ENCODE measurements at places on chromosomes 7 and 10. TPM values are rescaled to one million over a fixed set of nuclear protein-coding genes. Genes with fewer than 3 reads are reported as not detected.

Gene WAC
- 93.2 TPM for total RNA-seq

GRCh38 chr7:133202942-133203341, 49.9 kb upstream of the EXOC4 start:
- H3K27ac ChIP-seq, result no peak overlapping the region
- H3K4me3 ChIP-seq, result no peak overlapping the region
- no peaks in the 10 kb centered on the region for H3K27me3 ChIP-seq
- no peak for DNase-seq
- H3K36me3 ChIP-seq, result no peaks in the 10 kb centered on the region
- no peaks in the 10 kb centered on the region for H3K4me1 ChIP-seq

DNA sequence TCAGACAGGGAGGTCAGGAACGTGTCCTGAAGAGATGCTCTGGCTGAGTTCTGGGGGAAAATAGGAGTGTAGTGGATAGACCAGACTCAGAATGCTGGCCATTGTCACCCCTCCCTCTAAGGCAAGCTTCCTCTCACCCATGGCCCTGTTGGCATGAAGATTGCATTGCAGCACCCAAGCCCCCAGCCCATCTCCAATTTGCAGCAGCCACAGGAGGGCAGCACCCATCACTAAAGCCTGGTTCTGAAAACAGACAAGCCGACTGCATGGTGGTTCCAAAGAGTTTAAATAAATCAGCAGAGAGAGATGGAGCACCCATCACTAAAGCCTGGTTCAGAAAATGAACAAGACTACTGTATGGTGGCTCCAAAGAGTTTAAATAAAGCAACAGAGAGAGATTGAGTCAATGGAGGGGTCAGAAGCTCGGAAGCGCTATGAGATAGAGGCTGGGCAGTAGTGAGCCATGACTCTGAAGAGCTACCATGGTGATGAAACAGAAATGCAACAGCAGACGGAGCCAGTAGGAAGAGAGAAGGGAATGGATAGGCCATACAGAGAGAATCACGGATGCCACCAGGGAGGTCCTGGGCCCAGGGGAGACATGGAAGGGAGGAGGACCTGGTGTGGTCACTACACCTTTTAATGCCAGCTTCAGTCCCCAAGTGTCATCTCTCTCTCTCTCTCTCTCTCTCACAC, 237.9 kb upstream of the MYO3A start:
- no peaks in the 10 kb centered on the region for H3K36me3 ChIP-seq
- no peak overlapping the region for H3K4me3 ChIP-seq
- H3K27me3 ChIP-seq, result peaks cover 21% of the 10 kb centered on the region
- H3K4me1 ChIP-seq, result no peaks in the 10 kb centered on the region
- no peak overlapping the region for H3K27ac ChIP-seq

Gene ECHDC3
- 5.7 TPM for total RNA-seq

DNA sequence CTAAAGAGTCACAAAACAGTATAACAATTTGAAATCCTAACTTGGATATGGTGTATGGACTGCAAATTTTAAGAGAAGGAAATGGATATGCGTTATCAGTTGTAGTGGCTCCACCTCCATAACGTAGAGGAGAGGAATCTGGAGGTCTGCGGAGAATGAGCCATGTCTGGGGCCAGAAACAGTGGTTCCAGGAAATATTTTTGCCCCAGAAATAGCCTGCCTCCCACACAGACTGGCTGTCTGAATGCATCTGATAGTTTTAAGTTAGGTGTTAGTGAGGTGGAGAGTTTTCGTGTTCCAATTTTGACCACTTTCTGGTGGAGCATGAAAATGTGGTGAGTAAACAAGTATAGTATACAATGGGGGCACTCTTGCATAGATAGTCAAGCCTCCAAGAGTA, 1.6 kb downstream of the PHTF2 start:
- peaks cover 40% of the 10 kb centered on the region for H3K4me1 ChIP-seq
- no peaks in the 10 kb centered on the region for H3K27me3 ChIP-seq
- peak overlapping the region; percentile 91 for H3K27ac ChIP-seq

GRCh38 chr7:110017405-110017804, 1073.5 kb upstream of the LRRN3 start:
- no peaks in the 10 kb centered on the region for H3K36me3 ChIP-seq
- no peak for DNase-seq
- H3K4me3 ChIP-seq, result no peak overlapping the region
- H3K4me1 ChIP-seq, result no peaks in the 10 kb centered on the region
- no peaks in the 10 kb centered on the region for H3K27me3 ChIP-seq

- no peak for DNase-seq
- H3K27me3 ChIP-seq, result no peaks in the 10 kb centered on the region
- no peaks in the 10 kb centered on the region for H3K36me3 ChIP-seq
- no peak overlapping the region for H3K27ac ChIP-seq
- no peak overlapping the region for H3K4me3 ChIP-seq
- H3K4me1 ChIP-seq, result peaks cover 10% of the 10 kb centered on the region
Observed at GRCh38 chr10:103750836-103751235, 104.5 kb downstream of the SH3PXD2A start.

Gene SEMA3E
- 5.1 TPM for total RNA-seq

Gene DRGX
- not detected for total RNA-seq

DNA sequence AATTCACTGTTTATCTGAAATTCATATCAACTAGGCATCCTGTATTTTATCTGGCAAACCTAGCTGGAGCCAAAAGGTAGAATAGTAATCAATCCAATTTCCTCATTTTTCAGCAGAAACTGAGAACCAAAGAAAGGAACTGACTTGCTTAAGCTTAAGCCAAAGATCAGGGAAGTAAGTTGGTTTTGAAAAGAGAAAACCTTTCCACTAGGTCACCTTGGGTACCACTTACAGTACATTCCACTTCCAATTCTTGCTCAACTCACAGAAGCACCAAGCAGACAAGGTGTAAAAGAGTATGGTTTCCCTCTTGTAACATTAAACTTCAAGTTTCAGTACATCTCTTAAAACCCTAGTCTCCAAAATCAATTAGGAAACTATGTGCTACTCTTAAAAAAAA, 79.6 kb downstream of the ZFAND4 start:
- peaks cover 25% of the 10 kb centered on the region for H3K4me1 ChIP-seq
- peak overlapping the region; percentile 84 for H3K4me3 ChIP-seq
- peaks cover 3% of the 10 kb centered on the region for H3K36me3 ChIP-seq
- H3K27me3 ChIP-seq, result no peaks in the 10 kb centered on the region

Gene CASP2
- total RNA-seq, result 31.5 TPM

DNA sequence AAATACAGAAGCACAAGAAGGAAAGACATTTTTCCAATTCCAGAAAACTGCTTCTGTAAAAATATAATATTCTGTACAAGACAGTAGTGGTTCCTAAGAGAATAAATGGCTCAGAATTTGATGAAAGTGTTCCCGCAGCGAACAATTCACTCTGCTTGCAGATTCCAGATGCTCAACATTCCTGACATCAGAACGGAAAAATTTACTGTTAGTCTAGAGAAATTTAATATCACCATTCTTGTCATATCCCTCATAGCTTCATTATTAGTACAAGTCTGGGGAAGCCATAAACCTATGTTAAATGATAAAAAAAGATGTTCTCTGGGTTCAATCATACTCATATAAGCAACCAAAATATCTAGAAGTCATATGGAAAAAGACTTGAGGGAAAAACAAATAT, 83.6 kb downstream of the MPP7 start:
- H3K4me1 ChIP-seq, result peaks cover 79% of the 10 kb centered on the region
- peak overlapping the region; percentile 95 for H3K27ac ChIP-seq
- DNase-seq, result no peak

Gene FAM131B
- 4.0 TPM for total RNA-seq

DNA sequence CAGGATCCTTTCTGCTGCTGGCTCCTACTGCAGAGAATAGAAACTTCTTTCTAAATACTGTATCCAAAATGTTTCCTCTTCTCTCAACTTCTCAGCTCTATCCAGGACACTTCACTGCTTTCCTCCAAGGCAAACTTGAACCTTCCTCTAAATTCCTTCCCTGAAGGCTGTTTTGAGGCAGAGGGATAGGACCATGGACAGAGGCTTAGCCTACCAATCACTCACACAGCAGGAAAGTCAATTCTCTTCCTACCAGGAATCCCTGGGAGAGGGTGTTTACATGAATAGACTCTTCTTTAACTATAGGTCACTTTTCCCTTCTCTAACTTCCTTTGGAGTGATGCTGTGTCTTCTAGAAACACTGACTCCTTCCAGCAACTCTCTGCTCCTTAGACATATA, 115.6 kb upstream of the MKLN1 start:
- no peaks in the 10 kb centered on the region for H3K36me3 ChIP-seq
- DNase-seq, result no peak
- H3K4me1 ChIP-seq, result no peaks in the 10 kb centered on the region
- H3K4me3 ChIP-seq, result no peak overlapping the region
- peaks cover 12% of the 10 kb centered on the region for H3K27me3 ChIP-seq
- H3K27ac ChIP-seq, result no peak overlapping the region

GRCh38 chr10:96074776-96075175, 31.4 kb downstream of the CCNJ start:
- H3K4me1 ChIP-seq, result peaks cover 8% of the 10 kb centered on the region
- no peak overlapping the region for H3K27ac ChIP-seq

GRCh38 chr7:92836489-92836999, at the start of gene CDK6:
Gene CDK6 (minus strand): TSS chr7:92836573. CDS start chr7:92833323, 3,250 bp downstream.
- no peaks in the 10 kb centered on the region for H3K27me3 ChIP-seq
- H3K36me3 ChIP-seq, result peaks cover 15% of the 10 kb centered on the region
- peak within 1 kb of the TSS; percentile 92 for H3K27ac ChIP-seq
- peak; percentile 91 for DNase-seq
- peak within 1 kb of the TSS; percentile 92 for H3K4me3 ChIP-seq
- H3K4me1 ChIP-seq, result peaks cover 39% of the 10 kb centered on the region

Gene TUBAL3
- not detected for total RNA-seq

Gene GRID2IP
- 0.15 TPM for total RNA-seq

- no peak overlapping the region for H3K27ac ChIP-seq
- H3K36me3 ChIP-seq, result no peaks in the 10 kb centered on the region
- no peaks in the 10 kb centered on the region for H3K4me1 ChIP-seq
- no peak for DNase-seq
- no peaks in the 10 kb centered on the region for H3K27me3 ChIP-seq
Observed at GRCh38 chr7:44251881-44252280, 51.1 kb downstream of the YKT6 start.

Gene WNT8B
- total RNA-seq, result not detected

Gene NPC1L1
- not detected for total RNA-seq

- H3K27me3 ChIP-seq, result no peaks in the 10 kb centered on the region
- H3K36me3 ChIP-seq, result no peaks in the 10 kb centered on the region
- no peaks in the 10 kb centered on the region for H3K4me1 ChIP-seq
- no peak for DNase-seq
- H3K4me3 ChIP-seq, result no peak overlapping the region
Observed at GRCh38 chr7:103710247-103710646, 264.2 kb upstream of the SLC26A5 start.

DNA sequence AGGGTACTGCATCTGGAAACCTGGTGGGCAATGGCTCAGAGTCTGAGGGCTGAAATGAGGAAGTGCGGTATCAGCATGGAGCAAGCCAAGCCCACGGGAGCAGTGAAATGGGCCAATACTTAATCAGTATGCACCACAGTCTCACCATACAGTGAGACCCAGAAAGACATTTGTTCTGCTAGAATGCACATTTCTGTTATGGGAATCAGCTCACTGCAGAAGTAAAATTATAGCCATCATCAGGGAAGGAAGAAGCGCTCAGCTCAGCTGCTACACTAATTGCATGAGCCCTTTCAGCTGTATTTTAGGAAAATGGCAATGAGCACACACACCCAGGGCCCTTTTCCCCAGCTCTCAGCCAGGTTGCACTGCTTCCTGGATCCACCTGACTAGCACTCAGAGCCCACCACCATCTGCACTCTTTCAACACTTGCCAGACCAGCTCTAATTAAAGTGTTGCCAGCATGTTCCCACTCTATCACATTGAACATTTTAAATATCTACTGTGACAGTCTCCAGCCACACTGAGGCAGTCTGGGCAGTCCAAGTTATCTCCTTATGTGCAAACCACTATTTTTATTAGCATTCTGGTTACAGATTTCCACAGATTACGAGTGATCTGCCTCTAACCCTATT, 44.2 kb upstream of the PIK3AP1 start:
- peaks cover 6% of the 10 kb centered on the region for H3K27me3 ChIP-seq
- peaks cover 3% of the 10 kb centered on the region for H3K4me1 ChIP-seq
- H3K27ac ChIP-seq, result no peak overlapping the region
- H3K36me3 ChIP-seq, result no peaks in the 10 kb centered on the region
- H3K4me3 ChIP-seq, result no peak overlapping the region

Gene JAKMIP3
- 1.6 TPM for total RNA-seq

DNA sequence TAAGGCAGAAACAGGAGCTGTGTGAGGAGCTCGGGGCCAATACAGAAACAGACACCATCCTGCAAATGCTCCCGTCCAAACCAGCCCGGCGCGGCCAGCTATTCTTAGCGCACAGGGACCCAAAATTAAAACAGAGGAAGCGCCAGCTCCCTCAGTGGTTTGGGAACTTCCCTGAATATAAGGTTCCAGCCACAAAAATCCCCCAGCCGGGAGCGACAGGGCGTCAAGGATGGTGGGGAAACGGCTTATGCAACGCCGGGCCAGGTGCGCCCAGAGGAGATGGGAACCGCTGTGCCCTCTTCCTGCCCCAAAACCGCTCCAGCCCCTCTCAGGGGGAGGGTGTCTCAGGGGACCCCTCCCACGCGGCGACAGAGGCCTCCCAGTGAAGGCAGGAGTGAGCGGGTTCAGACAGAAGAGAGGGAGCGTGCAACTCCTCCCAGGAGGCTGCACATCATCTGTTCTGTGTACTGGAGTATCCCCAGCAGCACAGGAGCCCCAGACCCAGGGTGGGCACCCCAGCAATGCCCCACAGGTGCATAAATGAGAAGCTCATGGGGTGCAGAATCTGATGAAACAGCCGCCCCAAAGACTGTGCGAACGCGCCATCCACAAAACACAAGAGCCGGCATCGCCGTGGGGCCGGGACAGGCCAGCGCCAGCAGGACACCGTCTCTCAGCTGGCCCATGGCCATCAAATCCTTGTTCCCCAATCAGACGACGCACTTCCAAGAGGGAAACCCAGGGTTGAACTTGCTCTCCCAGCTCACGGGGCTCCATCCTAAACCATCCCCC, 73.9 kb upstream of the PDGFA start:
- no peak overlapping the region for H3K27ac ChIP-seq
- peaks cover 1% of the 10 kb centered on the region for H3K36me3 ChIP-seq
- DNase-seq, result no peak
- H3K4me1 ChIP-seq, result peaks cover 23% of the 10 kb centered on the region
- no peak overlapping the region for H3K4me3 ChIP-seq
- no peaks in the 10 kb centered on the region for H3K27me3 ChIP-seq

Gene PILRA
- 0.92 TPM for total RNA-seq

Gene MYPN
- total RNA-seq, result 0.10 TPM

DNA sequence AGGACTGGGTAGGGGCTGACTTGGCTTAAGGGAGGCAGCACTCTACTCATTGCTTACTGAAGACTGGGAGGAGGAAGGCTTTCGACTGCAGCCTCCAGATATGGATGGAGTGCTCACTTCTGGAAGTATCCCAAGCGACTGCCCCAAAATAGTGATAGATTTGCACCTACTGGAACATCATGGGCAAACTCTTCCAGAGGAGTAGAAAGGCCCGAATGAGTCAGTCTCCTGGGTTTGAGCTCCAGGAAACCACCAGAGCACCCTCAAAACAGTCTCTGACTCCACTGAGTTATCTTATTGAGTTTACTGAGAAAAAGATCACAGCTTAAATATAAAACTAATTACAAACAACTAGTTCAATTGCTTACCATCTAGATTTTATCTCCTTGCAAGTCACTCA, 37.2 kb upstream of the PDLIM1 start:
- no peaks in the 10 kb centered on the region for H3K36me3 ChIP-seq
- H3K4me3 ChIP-seq, result no peak overlapping the region
- no peak overlapping the region for H3K27ac ChIP-seq
- no peak for DNase-seq
- H3K27me3 ChIP-seq, result peaks cover 3% of the 10 kb centered on the region
- H3K4me1 ChIP-seq, result no peaks in the 10 kb centered on the region

Measured in chondrocyte (in vitro differentiated cells).